ENCODE measurements at places on chromosomes 1 and 21.
A peak's percentile ranks its signal among the peaks of the same experiment; 100 is the strongest.

DNA sequence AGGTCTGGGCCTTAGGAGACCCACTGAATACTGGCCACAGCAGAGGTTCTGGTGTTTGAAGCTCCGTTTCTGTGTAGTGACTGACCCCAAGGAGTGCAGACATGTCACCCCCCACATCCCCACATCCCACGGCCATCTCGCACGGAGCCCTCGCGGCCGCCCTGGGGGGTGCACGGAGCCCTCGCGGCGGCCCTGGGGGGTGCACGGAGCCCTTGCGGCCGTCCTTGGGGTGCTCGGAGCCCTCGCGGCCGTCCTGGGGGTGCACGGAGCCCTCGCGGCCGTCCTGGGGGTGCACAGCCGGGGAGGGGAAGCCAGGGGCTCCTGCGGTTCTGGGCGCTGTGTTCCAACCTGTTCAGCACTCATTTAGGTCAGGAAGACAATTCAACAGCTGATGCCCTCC lies 68.4 kb downstream of the SCCPDH start:
- no peak for DNase-seq

- DNase-seq: no peak
Observed at GRCh38 chr21:45452696-45453307, 47.8 kb downstream of the COL18A1 start.

DNA sequence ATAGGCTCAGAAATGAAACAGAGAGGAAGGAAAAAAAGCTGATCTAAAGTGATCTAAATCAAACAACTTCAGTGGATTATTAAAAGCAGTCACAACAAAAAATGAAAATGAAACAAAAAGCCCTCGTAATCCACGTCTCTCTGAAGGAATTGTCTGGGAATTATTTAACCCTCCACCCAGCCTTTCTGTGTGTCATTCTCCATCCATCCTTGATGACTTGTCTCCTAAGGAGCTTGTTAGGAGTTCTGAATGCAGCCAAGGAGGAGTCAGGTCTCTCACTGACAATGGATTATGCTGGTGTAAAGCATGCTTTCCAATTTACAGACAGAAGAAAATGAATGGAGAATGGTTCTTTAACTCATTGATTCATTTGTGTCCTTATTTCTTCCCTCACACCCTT lies 359.3 kb upstream of the RUNX1 start:
- no peak for DNase-seq

DNA sequence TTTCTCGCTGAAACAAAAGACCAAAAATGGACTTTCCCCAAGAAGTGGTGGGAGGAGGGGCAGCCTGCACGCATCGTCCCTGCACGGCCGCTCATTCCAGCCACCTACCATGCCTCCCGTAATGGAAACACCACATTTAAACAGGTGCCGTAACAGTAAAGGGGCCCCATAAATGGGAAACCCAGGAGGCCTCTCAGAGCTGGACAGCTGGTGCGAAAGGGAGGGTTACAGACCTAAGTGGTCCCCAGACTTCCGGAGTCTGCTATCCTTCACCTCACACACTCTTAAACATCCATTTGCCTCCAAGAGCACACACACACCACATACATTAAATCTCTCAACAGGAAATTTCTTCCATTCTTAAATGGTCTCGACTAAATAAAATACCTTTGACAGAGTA lies 120.7 kb upstream of the SOD1 start:
- DNase-seq: no peak

DNA sequence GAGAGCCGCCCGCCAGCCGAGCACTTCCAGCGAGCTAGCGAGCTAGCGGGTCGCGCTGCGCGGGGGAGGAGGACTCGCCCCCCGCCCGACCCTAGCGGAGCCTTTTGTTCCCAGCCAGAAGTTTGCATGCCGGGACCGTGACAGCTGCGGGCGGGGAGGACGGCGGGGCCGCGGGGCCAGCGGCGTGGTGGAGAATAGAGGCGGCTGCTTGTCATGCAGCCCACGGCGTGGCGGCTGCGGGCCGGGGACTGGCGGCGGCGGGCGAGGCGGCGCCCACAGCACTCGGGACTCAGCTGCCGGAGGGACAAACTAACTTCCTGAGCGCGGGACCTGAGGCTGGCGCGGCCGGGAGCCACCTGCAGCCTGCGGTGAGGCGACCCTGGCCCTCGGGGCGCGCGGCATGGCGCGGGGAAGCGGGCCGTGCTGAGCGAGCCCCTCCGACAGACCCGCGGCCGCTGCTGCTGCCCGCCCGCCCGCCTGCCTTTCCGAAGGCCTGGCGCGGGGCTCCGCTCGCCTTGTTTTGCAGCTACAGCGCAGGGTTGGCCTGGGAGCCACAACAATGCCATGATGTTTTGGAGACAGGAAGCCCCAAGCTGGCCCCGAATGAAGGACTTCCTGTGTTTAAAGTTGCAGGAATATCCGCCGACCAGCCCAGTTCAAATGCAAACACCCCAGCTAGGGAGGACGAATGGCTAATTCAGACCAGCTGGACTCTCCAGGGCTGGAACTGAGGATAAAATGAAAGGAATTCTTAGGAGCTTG lies 82.2 kb upstream of the BMP8A start:
- peak; percentile 56 for DNase-seq

GRCh38 chr1:36766481-36766880 lies 267.8 kb downstream of the GRIK3 start:
- DNase-seq: no peak

- DNase-seq: no peak
Observed at GRCh38 chr21:14923468-14923867, 141.3 kb downstream of the NRIP1 start.

- no peak for DNase-seq
Observed at GRCh38 chr1:4621646-4622045, 32.8 kb upstream of the AJAP1 start.

GRCh38 chr1:184379111-184379752 lies 7.6 kb upstream of the C1orf21 start:
- no peak for DNase-seq

DNA sequence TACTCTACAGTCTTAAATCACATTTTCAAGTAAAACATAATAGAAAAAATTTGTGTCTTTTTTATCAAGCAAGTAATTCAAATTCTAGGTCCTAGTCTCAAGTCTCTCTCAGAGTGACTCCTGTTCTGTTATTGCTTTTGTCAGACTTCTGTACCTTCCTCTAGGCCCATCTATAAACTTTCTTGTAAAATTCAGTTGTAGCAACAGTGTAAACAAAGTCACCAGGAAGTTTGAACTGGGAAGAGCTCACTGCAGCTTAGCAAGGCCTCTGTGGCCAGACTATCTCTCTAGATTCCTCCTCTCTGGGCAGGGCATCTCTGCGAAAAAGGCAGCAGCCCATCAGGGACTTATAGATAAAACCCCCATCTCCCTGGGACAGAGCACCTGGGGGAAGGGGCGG lies 13.5 kb upstream of the ZNF678 start:
- DNase-seq: no peak

DNA sequence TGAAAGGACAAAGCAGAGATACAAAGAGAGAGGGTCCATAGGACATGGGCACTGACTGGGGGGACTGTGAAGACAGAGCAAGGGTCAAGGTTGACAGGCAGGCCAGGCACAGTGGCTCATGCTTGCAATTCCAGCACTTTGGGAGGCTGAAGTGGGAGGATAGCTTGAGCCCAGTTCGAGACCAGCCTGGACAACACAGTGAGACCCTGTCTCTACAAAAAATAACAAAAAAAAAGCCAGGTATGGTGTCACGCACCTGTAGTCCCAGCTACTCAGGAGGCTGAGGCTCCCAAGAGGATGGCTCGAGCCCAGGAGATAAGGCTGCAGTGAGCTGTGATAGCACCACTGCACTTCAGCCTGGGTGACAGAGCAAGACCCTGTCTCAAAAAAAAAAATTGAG lies 4.4 kb downstream of the CASP9 start:
- DNase-seq: no peak

- no peak for DNase-seq
Observed at GRCh38 chr1:71657891-71658679, 577.2 kb upstream of the ZRANB2 start.

DNA sequence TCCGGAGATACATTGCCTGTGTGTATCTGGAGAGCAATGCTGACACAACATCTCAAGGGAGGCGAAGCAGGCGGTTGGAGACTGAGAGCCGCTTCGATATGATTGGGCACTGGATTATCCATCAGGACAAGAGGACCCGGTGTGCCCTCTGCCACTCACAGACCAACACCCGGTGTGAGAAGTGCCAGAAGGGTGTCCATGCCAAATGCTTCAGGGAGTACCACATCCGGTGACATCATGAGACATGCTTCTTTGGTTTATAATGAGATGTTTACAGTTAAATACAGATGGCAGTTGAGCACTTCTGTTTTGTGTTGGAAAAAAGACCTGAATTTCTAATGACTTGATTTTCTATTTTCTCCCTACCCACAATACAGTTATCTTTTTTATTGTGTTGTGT lies 12.1 kb downstream of the PGBD2 start:
- DNase-seq: no peak

DNA sequence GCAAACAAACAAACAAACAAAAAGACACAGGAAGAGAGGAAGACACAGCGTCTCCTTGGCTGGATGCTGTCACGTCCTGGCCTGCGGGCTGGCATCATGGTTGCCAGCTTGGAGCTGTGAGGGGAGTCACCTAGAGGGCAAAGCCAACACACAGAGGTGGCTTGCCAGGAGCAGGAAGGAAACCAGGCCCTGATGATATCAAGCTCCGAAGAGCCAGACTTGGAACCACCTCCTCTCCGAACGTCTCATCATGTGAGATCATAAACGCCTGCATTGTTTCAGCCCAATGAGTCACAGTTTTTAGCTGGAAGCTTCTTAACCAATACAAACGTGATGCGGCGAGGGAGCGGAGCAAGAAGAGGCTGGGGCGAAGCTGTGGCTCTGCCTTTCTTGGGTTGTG lies 8.7 kb downstream of the PLA2G2D start:
- no peak for DNase-seq

- no peak for DNase-seq
Observed at GRCh38 chr1:114737314-114737849, 20.4 kb downstream of the CSDE1 start.

GRCh38 chr21:31045841-31046240 lies 7.6 kb upstream of the KRTAP19-8 start:
- no peak for DNase-seq

GRCh38 chr1:88228114-88228513 lies 456.0 kb upstream of the PKN2 start:
- no peak for DNase-seq

- DNase-seq: no peak
Observed at GRCh38 chr1:240414237-240414636, 197.7 kb downstream of the GREM2 start.

DNA sequence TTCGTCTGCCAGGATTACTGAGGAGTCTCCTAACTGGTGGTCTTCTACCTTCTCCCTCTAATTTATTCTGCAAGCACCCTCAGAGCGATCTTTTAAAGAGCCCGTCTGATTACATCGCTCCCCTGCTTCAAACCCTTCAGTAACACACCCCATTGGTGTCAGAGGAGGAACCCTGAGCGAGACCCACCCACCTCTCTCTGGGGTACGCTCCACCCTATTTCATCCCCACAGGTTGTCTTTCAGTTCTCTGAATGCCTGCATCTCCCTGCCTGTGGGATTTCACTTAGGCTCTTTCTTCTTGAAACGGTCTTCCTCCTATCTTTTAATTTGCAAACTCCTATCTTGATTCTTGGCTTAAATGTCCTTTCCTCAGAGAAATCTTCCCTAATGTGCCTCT lies 39.4 kb downstream of the C1orf21 start:
- DNase-seq: no peak

- DNase-seq: peak; percentile 70
Observed at GRCh38 chr1:156106624-156107488, 7.7 kb upstream of the LMNA start.

GRCh38 chr1:14986168-14986567 lies 167.4 kb upstream of the TMEM51 start:
- DNase-seq: no peak

- DNase-seq: no peak
Observed at GRCh38 chr1:64986903-64987871, 20.8 kb upstream of the JAK1 start.

DNA sequence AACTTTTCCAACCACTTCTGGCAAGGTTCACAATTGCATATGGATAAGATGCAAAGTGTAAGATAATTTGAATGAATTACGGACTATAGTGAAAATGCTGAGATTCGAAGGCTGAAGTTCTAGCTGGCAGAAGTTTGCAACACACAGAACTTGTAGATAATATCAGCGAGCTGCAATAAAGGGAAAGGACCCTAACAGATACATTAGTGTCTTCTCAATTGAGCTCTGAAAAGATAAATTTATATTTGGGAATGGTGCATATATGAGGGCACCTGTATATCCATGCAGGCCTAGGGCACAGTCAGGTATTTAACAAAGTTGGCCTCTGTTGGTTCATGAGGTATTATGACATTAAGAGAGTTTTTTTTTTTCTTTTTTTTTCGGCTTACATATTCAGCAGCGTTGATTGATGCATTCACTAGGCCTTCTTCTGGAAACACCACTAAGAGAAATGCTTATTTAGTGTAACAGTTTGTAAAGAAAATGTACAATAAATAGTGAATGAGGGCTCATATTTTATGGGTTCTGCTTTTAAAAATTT lies 2.2 kb downstream of the NFIA start:
- peak; percentile 38 for DNase-seq

All from erythroblast (primary cell).